RPMI7951 (cell line): ENCODE measurements at places on chromosomes 1 and 21. TPM values are rescaled to one million over a fixed set of nuclear protein-coding genes. Genes with fewer than 3 reads are reported as not detected.

- no peak for DNase-seq
These were observed 39.8 kb downstream of the WNT2B start for GRCh38 chr1:112548547-112548946.

GRCh38 chr1:155669233-155670162 is 19.1 kb downstream of the YY1AP1 start:
- no peak for DNase-seq

DNA sequence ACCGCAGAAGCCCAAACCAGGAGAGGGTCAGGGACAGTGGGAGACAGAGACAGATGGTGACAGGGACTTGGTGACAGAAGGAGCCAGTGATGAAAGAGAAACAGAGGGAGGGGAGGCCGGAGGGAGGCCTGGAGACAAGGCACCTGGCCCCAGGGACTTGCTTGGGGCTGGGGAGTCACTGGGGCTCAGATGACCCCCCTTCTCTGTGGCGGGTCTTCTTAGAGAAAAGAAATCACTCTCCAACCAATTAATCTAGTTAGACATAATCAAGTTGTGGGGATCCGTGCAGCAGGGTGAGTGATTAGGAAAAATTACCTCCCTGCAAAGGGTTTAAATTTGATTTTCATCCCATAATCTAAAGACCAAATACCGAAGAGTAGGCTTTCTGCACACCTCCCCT is 519.8 kb downstream of the PTPRU start:
- no peak for DNase-seq

DNA sequence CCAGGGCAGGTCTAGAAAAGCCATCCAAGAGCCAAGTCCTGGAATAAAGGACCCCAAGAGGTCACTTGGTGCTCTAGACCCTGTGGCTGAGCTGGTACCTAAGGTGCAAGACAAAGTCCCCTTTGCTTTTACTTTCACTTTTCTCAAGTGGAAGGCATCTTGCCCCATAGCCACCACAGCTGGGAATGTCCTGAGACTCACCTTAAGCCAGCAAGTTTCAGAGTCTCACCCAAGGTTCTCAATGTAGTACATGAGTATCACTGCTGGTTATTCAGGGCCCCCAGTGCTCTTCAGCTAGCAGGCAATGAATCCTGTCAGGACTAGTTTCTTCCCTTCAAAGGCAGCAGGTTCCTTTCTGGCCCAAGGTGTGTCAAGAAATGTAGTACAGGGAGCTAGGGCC is 67.5 kb downstream of the UROD start:
- no peak for DNase-seq

DNA sequence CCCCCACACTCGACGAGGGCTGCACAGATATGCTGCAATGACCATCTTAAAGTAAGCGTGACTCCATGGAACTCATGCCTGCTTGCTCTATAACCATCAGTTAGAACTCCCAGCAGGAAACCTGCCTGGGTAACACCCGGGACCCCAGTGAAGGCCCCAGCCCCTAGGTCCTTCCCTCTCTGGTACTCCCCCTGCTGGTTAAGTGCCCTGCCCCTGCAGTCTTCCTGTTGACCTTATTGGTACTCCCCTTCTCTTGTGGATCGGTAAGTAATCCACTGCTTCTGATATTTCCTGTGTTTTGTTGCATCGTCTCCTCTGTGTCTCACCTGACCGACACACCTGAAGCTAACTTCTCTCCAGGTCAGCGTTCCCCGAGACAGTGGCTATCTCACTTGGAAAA is 104.8 kb upstream of the COG2 start:
- DNase-seq: no peak

DNA sequence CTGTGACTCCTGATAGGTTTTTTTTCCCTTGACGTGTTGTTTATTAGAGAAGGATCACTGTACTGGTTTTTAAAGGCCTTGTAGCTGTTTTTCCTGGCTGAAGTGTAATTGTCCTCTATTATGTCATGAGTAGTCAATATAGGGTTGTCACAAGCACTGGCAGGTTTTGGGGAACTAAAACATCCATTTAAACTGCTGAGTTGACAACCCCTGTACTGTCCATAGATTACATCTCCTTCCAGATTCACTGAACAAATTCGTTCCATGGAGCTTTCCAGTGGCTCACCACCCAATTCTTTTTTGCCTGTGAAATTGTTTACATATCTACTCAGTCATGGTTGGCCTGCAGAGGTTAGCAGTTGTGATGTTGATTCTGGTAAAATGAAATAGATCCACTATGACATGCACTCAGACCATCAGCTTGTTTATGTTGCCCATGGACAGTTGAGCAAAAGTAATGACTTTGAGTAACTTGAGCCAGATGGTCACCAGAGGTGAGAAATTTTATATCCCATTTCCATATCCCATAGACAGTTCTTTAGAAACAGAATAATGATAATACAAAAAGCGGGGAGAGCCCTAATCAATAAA is 59.9 kb upstream of the QSOX1 start:
- DNase-seq: no peak

DNA sequence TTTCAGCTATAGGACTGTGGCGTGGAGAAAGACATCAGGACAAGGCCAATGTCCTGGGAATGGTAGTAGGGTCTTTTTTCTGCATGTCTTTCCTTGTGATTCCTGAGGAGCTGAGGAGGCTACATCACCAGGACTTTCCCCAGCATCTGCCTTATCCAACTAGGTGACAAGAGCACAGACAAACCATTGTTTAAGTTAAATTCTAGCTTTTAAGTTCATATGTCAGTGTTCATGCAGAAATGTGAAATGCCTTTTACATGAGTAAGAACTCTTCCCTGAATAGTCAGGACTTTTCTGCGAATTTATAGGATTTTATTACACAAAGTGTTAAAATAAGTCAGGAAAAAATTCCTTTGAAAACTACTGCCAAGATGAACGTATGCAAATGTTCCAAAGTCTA is 154.2 kb downstream of the PTGER3 start:
- no peak for DNase-seq

- no peak for DNase-seq
These were observed 12.3 kb upstream of the SMAP2 start for GRCh38 chr1:40361201-40361600.

- no peak for DNase-seq
These were observed 15.8 kb upstream of the VCAM1 start for GRCh38 chr1:100703716-100704115.

Gene C1QB
- total RNA-seq: not detected in 2 replicates

- no peak for DNase-seq
These were observed 15.7 kb downstream of the ABCD3 start for GRCh38 chr1:94433866-94434265.

DNA sequence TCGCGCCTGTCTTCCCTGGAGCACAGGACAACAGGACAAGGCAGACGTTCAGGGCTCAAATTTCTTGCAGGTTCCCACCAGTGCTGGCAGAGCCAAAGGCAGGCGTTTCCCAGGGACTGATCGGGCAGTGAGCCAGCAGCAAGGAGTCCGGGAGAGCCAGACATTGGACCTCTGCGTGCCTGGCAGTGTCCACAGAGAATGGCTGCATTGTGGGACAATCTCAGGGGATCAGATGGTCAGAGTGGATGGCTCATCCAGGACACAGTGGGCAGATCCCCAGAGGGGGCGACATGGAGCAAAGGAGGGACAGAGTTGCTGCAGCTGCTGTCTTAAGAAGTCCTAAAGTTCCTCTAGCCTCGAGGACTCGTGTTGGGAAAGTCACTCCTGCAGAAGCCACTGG is 4.6 kb downstream of the TMEM63A start:
- DNase-seq: peak; percentile 59

Gene MSH4
- 0.10 TPM in 1 of 2 replicates, not detected in the other for total RNA-seq

- no peak for DNase-seq
These were observed 20.5 kb upstream of the TENT5B start for GRCh38 chr1:27033043-27033746.

DNA sequence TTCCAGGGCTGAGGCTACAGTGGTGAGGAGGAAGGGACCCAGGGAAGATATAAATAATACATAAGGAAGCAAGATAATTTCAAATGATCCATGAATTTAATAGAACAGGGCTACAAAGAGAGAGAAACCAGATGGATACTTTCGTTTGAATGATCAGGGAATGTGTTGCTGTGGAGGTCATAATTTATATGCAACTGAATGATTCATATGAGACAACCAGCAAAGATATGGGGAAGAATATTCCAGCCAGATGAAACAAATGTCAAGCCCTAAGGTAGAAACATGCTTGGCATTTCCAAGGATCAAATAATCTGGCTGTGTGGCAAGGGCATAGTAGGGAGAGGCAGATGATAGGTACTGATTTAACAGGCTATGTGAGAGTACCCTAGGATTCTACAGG is 84.8 kb upstream of the ZC3H11B start:
- peak; percentile 6 for DNase-seq

- DNase-seq: no peak
These were observed 1075.0 kb downstream of the TTLL7 start for GRCh38 chr1:82923931-82924330.

DNA sequence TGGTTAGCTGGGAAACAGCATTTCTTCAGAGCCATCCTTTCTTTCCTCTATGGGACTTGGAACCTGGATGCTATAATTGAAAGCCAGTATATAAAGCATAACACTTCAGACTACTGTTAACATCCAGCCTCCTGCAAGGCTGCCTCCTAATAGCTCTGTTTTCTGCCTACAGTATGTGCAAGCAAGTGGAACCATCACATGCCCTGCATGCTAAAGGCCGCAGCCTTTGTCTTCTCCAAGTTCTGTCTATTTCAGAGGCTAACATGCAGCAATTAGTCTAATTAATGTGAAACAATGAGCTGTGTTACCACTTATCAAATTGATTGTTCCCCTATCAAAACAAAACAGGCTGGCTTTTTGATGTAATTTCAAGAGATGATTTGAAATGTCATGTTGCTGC is 82.7 kb upstream of the ESRRG start:
- no peak for DNase-seq

GRCh38 chr1:222786121-222786520 is 28.7 kb upstream of the DISP1 start:
- no peak for DNase-seq

Gene AP4B1
- 16.9 and 20.3 TPM in 2 replicates for total RNA-seq

DNA sequence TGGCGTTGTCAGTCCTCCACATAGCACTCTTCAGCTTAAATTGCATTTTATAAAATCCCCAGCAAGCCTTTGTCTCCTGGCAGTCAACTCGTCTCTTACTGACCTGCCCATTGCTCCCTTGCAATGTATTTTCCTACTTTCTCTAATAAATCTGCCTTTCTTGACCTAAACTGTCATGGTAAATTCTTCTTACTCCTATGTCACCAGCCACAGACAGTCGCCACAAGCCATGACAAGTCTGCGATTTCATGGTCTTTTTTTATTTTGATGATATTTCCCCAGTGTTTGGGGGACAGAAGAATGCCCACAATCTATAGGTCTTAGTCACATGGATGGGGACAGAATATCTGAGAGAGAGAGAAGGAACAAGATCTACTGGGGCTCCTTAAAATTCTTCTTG is 8.4 kb downstream of the IFNAR2 start:
- DNase-seq: peak; percentile 31

Gene KRTAP10-3
- total RNA-seq: not detected in 2 replicates

Gene GBP5
- total RNA-seq: not detected in 2 replicates

DNA sequence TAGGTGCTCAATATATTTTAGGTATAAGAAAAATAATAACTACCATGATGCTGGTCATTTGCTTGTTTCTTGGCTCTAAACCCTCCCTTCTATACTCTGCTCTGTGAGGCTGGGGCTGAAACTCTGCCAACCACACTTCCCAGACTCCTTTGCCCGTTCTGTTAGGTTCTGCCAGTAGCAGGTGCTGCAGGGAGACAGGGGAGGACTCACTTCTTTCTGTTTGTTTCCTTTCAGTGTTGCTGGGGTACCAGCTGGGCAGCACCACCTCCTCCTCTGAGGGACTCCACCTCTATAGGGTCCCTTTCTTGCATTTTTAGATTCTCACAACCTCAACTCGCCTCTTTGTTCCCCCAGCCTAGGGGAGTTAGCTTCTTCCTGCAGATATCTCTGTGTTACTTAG is 17.0 kb upstream of the SH2D2A start:
- DNase-seq: no peak

- no peak for DNase-seq
These were observed 117.6 kb downstream of the LTN1 start for GRCh38 chr21:28875078-28875477.

DNA sequence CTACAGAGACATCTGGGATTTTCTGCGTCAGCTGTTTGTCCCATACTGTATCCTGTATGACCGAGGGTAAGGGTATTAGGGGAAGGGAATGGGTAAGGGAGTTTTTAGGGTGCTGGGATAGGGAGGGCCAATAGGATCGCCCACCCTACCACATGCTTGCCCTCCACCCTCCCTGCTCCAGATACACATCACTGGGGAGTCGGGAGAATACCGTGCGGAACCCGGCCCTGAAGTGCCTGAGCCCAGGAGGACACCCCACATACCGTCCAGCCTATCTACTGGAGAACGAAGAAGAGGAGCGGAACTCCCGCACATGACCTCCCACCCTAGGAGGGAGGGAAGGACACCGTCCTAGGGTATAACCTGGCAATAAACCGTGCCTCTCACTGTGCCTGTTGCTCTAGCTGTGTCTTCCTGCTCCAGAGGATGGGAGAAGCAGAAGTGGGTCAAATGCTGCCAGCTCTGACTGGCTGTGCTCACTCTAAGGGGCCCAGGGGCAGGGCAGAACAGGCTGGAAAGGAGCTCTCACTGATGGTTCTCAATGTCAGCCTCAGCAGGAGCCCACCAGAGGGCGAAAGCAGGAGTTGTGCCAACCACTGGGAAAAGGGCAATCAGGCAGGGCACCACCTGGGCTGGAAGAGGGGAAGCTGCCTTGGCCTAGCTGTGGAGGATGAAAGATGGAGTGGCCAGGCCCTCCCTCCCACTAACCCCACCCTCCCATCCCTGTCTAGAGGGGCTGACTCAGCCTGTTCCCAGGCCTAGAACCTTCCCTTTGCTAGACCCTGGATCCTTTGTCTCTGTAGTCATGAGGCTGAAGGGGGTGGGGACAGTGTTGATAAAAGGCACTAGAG is 440 bp upstream of the LENEP start:
- no peak for DNase-seq

DNA sequence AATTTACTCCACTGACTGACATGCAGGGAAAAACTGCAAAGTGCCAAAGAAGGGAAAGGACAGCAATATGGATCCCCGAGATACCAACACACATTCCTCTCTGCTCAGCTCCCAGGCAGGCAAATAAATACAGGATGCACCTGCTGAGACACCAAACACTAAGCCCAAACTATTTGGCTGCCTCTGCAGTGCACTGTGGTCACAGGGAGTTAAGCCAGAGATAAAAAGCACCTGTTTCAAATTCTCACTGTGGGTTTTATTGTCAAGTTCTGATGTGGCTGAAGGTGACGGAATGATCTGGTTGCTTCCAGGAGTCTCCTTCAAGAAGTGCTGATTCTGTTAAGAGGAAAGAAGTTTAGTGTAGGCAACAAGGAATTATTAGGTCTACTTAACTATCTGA is 17.7 kb downstream of the TEX38 start:
- DNase-seq: no peak
